NCI-H774 (cell line): ENCODE measurements at places on chromosomes 11 and 22.
A peak's percentile ranks its signal among the peaks of the same experiment; 100 is the strongest.

GRCh38 chr22:29606320-29606719 is 2.9 kb downstream of the NF2 start:
- DNase-seq = no peak

- DNase-seq = no peak
Observed at GRCh38 chr22:28411125-28411524, 268.5 kb downstream of the TTC28 start.

DNA sequence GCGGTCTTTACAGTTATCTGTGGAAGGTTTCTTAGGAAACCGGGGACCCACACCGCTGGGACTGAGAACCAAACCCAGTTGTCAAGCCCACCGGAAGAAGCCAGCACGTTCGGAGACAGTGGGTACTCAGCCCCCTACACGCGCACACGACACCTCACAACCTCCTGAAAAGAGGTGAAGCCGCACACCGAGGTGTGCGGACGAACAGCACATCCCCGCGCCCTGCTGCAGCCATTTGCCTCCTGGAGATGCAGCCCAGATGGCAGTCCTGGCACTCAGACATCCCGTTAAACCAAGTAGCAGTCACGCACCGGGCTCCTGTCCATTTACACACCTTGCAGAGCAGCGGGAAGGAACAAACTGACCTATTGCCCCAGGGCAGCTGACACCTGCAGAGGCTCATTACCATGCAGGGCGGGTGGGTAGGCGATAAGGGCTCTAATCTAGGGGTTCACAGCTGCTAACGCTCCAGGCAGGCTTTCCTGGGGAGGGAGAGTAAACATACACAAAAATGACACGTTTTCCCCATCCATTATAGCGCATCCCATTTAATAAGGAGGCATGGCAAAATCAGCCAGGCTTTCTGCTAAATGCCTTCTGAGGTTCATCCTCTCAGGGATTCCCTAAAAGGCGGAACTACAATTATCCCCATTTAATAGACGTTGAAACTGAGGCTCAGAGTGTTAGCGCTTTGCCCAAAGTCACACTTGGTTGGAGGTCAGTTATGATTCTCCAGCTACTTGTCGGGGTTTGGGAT is 864 bp upstream of the EHBP1L1 start:
- DNase-seq = peak; percentile 48

DNA sequence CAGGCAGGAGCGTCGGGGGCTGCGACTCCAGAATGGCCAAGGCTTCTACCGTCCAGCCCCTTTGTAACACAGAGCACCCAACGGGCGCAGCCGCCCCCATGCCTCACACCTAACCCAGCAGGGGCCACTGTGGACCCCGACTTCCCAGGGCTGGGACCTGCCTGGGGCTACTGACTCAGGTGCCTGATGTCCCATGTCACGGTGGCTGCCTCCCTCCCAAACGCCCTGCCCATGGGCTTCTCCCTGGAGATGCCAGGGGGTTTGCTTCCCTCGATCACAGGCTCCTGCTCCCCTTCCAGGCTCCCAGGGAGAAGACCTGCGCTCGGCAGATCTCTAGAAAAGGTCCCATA is 84.0 kb downstream of the MYEOV start:
- DNase-seq = no peak

GRCh38 chr11:19844806-19845205 is 132.2 kb downstream of the NAV2 start:
- DNase-seq = no peak
